Stimulated activated CD8-positive, alpha-beta memory T cell treated with anti-CD3 and anti-CD28 coated beads, Interleukin-2, amount 100 ng/mL, for 48 hours (primary cell): ENCODE measurements at places on chromosomes 12 and 14.

DNA sequence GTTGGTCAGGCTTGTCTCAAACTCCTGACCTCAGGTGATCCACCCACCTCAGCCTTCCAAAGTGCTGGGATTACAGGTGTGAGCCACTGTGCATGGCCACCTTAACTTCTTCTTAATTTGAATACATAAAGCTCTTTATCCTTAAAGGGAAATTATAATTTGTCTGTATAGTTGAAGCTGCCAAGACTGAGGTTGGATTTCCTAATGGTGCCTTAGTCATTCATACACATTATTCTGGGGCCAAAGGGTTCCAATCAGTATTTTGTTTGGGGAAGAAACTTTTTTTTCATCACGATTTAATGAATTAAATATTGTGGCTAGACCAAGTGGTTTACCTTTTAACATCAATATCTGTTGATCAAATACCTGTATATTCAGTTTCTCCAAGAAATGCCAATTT lies 135.9 kb downstream of the SYT1 start:
- no peak for DNase-seq

DNA sequence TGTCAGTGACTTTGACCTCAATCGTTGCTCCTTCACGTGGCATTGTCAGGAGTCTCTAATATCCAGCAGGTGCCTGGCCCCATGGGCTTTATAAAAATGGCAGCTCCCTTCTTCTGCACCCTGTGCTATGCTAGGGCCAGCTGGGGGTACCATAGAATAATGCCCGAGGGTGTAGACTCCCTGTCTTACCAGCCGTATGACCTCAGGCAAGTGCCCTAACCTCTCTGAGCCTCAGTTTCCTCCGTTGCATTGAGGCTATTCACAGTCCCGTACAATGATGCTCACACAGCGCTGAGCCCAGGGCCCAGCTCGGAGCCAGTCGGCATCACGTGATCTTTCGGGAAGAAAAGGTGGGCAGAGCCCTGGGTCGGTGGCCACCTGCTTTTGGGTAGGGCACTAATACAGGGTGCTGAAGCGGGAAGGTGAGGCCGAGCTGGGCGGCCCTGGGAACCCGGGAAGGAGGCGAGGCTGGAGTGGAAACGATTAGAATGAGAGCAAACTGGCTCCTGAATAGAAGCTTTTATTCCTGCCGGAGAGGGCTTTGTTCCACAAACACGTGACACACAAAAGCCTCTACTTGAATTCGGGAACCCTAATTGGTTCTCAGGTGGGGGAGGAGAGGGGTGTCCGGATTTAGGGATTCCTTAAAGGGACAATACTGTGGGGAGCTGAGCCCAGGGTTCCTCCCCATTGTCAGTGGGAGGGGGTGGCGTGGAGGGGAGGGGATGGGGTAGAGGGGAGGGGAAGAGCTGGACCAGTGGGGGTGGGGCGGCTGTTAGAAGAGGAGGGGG lies 19.9 kb upstream of the MSI1 start:
- DNase-seq = no peak

DNA sequence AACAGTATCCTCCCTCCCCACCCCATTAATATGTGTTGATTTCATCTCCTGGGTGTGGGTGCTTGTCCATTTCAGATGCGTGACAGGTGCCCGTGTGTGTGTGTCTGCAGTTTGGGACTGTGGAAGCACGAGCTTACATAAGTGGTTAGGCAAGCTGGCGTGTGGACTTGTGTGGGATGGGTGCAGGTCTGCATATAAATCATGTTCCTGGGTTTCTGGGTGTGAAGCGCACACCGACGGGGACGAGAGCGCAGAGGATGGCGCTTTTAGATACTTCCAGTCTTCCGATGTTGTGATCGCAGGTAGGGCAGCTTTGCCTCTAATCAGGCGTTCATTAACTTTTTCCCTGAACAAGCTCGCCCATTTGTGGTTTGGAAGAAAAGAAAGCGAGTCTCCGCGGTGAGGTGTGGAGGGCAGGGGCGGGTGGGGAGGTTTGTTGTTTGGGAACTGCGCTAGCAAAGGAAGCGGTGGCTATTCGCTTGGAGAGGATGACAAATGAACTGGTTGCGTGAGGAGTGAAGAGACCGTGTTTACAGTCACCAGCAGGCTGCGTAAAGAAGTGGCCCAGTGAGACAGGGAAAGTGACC lies 865 bp downstream of the RGS6 start:
- DNase-seq = peak; percentile 2

DNA sequence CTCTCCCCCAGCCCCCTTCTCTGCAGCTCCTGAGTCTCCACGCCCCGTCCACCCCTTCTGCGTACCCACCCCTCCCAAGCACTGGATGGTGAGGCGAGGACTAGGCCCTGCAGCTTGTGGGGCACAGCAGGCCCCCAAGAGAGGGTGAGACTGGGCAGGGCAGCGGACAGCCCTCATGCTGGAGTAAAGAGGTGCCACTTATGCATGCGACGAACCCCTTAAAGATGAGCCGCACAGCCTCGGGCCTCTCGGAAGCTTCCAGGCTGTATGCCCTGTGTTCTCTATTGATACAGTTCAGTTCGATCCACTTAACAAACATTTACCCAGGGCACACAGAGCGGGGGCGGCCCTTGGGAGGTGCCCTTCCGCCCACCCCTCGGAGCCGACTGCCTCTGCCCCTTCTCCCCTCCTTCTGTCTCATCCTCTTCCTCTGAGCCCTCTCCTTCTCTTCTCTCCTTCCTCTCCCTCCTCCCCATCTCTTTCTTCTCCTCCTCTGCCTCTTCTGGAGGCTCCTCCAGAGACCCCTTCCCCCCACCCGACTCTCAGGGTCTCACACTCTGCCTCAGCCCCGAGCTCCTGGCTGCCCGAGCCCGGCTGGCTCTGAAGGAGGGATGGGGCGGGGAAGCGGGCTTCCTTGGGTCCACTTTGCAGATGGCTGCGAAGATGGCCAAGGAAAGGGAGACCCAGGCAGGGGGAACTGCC lies 32.7 kb upstream of the DLK1 start:
- no peak for DNase-seq

GRCh38 chr14:60211153-60211552 lies 37.9 kb upstream of the PPM1A start:
- DNase-seq = no peak

GRCh38 chr12:26828280-26829073 lies 4.5 kb downstream of the ITPR2 start:
- no peak for DNase-seq

GRCh38 chr14:90795744-90796143 lies 20.5 kb downstream of the TTC7B start:
- no peak for DNase-seq

DNA sequence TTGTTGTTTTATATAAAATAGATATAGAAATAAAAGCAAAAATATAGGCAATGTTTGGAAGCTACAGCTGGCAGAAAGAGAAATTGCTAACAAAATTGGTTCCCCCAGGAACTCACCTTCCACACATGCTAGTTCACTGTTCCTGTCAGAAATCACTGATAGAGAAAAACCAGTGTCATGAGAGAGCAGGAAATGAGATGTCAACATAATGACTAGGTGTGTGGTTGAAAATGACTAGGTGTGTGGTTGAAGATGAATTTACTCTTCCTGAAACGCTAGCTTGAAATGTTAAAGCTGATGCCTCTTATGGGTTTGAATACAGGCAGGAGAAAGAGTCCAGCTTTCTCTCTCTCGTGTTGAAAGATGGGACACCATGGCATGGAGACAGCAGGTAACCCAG lies 216.3 kb downstream of the C12orf42 start:
- no peak for DNase-seq

DNA sequence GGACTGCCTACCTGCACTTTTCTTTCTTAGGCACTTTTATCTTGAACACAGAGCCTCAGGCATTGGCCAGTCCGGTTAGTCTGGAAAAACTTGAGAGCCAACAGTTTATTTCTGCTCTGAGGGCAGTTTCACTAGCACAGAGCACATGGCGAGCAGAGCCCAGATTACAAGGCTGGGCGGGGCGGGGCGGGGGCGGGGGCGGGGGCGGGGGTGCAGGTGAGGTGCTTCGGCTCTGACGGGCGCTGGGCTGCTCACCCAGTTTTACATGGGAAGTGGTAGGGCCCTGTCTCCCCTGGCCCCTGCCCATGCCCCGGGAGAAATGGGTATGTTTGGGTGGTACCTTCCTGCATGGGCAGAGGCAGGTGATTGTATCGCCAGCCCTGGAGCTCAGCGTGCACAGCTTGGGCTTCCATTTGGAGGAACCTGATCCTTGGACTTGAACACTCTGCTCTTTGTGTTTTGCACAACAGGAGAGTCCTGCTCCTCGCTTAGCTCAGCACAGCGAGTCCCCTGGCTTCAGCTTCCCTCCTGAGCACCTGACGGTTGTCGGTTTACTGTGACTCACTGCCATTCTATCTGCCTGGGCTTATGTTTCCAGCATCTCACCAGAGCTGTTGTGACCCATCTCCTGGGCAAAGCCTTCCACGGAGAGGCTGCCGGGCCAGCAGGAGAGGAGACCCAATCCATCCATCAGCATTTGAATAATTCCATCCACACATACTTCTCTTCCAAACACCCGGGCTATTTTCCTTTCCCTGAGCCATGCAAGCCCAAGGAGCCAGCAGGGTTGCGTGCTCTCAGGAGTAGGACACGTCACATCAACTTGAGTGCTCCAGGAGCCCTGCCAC lies 108.5 kb downstream of the ARF6 start:
- DNase-seq = peak; percentile 46

- no peak for DNase-seq
These were observed 132.8 kb downstream of the VRK1 start for GRCh38 chr14:96929950-96930349.

GRCh38 chr14:102593061-102593824 lies 794 bp downstream of the RCOR1 start:
- peak; percentile 25 for DNase-seq

GRCh38 chr14:56490379-56490778 lies 89.2 kb upstream of the TMEM260 start:
- DNase-seq = no peak

- no peak for DNase-seq
These were observed at the start of gene KCNA5 for GRCh38 chr12:5043589-5044419. Gene KCNA5, plus strand, starts transcription at chr12:5043879. Its CDS starts 269 bp downstream, at chr12:5044148.

DNA sequence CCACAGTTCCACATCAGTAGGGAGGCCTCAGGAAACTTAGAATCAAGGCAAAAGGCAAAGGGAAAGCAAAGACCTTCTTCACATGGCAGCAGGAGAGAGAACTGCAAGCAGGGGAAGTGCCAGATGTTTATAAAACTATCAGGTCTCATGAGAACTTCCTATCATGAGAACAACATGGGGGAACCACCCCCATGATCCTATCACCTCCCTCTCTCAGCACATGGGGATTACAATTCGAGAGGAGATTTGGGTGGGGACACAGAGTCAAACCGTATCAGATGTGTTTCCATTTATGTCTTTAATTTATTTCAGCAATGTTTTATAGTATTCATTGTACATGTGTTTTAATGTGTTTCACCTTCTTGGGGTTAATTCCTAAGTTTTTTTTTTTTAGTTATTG lies 25.8 kb downstream of the METAP2 start:
- no peak for DNase-seq

- DNase-seq = no peak
These were observed 99.9 kb downstream of the RAD51B start for GRCh38 chr14:67919259-67920032.

- no peak for DNase-seq
These were observed 152.2 kb upstream of the SLC38A2 start for GRCh38 chr12:46524778-46525177.

DNA sequence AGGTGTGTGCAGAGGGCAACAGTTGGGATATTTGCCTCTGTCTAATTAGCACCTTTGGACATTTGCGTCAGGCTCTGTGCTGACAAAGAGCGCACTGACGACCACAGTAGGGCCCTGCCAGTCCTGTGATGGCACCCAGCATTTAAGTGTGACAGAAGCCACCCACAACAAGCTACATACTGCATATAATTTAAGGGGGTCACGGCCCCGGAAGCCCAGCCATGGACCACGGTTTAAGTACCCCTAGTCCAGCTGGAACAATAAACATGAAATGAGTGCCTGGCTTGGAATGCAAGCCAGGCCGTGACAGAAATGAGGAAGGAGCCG lies 16.8 kb upstream of the DYNC1H1 start:
- no peak for DNase-seq

- no peak for DNase-seq
These were observed 109.0 kb upstream of the MDM1 start for GRCh38 chr12:68441167-68441566.

- DNase-seq = no peak
These were observed 106.2 kb upstream of the CCDC91 start for GRCh38 chr12:28083840-28084678.

- no peak for DNase-seq
These were observed 6.2 kb upstream of the SYCP3 start for GRCh38 chr12:101745481-101745880.
